Mesothelial cell of epicardium (in vitro differentiated cells): ENCODE measurements at places on chromosomes 1 and 21. TPM values are rescaled to one million over a fixed set of nuclear protein-coding genes. Genes with fewer than 3 reads are reported as not detected.

DNA sequence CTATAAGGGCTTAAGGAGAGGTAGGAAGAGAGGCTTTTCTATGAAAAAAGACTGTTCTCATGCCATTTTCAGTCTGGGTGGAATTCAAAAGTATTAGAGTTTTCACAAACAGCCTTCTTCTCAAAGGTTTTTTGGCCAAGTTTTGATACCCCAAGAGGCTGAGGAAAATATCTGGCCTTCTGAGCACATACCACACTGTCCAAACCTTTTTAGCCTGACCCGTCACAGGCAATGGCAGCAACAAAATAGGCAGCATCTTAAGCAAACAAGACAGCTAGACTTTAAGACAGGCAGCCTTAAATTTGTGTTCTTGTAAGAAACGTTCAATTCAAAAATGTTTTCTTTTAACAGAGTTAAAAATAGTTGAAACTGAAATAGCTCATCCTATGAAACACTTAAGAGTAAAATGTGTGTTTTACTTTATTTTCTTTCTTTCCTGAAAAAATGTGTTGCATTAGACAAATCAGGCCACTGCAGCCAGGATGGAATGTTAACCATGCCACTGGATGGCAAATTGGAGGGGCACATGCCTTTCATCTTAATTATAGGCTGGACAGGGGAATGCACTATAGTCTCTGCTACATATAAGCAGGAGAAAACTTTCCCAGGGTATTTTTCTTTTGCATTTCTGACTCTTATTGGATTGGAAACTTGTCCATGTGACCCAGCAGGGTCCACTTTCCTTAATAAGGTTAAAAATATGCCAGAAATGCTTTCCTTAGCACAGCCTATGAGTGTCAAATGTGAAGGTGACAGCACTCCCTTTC is 315.0 kb downstream of the TGFB2 start:
- no peak for DNase-seq

The ASTN1 gene
- total RNA-seq, result 3.9 to 4.4 TPM (median 4.0 TPM) in 3 replicates

The CHRM3 gene
- 5.4 to 6.9 TPM (median 6.4 TPM) in 3 replicates for total RNA-seq

The BCAS2 gene
- 39.3 to 39.5 TPM (median 39.4 TPM) in 3 replicates for total RNA-seq

The S100A10 gene
- total RNA-seq, result 219 to 234 TPM (median 222 TPM) in 3 replicates

The KLHDC9 gene
- total RNA-seq, result 4.2 to 5.4 TPM (median 5.4 TPM) in 3 replicates

GRCh38 chr1:190476321-190476720 is 1.3 kb downstream of the BRINP3 start:
- DNase-seq, result no peak

DNA sequence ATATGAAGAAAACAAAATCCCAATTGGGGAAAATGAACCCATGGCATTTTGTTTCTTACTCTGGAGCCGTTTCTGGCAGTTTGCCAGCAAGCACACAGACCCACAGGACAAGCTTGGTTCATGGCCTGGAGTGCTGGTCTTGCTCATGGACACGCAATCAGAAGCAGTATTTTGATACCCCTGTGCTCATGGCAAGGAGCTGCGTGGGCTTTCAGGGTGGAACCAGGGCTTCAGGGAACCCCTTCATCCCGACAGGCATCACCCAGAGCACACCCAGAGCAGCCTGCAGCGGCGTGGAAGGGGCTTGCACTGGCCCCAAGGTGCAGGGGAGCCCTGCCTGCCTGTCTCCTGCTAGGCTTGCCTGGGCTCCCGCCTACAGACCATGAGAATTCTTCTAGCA is 45.4 kb upstream of the PCBP3 start:
- no peak for DNase-seq

The TMEM125 gene
- 7.6 to 9.2 TPM (median 7.7 TPM) in 3 replicates for total RNA-seq

DNA sequence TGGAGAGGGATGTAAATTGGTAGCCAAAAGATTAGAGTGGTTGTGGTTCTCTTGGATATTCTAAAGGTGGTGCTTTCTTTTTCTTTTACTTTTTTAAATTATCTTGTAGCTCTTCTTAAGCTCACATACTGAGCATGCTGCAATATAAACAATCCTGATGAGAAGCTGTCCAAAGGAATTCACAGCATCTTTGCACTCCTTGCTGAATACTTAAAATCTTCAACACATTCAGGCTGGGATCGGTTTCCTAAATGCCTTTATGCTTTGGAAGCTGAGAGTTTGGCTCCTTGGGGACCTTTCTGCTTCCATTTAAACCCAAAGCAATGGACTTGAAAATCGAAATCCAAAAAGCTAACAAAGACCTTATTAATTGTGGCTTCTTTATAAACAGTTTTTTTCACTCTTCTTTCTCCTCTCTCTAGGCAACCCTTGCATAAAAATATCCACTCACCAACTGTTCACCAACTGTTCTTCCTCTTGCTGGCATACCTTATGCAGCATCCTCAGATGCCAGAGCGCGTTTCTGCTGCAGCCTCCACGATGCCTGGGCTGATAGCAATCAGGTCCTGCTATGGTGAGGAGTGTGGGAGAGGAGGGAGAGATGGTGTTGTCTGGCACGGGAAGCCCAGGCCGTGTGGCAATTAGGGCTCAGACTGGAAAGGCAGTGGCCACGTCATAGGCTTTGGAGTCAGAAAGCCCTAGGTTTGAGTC is 535.8 kb upstream of the DAB1 start:
- no peak for DNase-seq

DNA sequence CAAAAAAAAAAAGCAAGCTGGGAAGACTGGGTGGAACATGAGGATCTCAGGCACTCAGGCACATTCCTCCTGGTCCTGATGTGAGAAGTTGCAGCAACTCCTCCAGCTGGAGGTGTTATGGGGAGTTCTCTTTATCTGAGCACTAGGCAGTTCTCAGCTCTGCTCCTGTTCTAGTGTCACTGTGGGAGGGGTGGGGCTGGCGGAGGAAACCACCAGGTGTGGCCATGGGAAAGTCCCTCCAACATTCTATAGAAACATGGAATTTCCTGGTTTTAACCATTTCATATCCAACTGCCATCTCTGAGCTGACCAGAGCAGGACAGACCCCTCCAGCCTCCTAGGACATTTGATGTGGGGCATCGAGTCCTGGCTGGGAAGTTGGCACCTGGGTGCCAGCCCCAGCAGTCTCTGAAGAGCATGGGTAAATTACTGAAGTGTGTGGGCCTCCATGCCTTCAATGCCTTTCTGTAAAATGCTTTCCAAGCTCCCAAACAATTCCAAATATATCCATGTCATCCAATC is 804 bp upstream of the IKBKE start:
- no peak for DNase-seq

The TFAP2E gene
- 2.0 to 2.9 TPM (median 2.4 TPM) in 3 replicates for total RNA-seq

The C1orf50 gene
- total RNA-seq, result 6.5 to 10.4 TPM (median 7.4 TPM) in 3 replicates

GRCh38 chr1:159647616-159648015 is 60.0 kb downstream of the APCS start:
- no peak for DNase-seq

DNA sequence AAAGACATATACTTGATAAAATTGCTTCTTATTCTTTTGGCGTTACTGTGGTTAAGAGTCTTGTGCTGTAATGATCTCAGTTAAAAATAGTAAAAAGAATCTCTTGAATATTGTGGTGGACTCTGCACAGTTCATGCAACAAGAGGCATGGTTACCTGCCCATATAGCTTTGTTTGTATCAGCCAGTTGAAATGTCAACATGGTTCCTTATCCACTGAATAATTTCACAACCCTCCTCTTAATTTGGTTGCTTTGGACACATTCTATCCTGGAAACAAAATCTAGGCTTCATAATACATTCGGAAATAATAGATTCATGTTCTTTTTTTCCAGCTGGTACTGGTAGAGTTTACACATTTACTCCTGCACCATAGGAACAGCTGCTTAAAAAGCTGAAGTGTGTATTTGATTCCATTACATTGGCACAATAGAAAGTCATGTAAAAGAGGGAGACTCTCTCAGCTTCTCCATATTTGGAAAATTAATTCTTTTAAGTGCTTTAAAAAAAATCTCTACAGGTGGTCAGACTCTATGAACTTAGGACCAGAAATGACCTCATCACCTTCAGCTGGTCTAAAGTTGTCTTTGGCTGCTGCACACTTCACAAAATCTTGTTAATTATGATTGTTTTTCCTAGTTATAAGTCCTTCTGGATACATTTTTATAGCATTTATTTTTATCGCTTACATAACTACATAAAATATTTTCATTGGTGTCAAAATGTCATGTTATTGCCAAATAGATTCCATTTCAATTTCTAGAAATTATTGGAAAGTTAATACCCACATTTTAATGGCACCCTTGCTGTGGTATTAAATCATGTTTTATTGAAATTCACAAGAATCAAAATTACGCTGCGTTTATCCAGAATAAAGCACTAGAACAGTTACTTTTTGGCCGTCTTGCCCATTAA is 100.2 kb downstream of the LTN1 start:
- no peak for DNase-seq

The CR2 gene
- not detected in 3 replicates for total RNA-seq

- DNase-seq, result no peak
Observed at GRCh38 chr1:9823693-9823942, 147 bp downstream of the CLSTN1 start.

GRCh38 chr21:28992526-28993292 is at the start of gene LTN1:
TSS of gene LTN1 (minus strand) at chr21:28992877. CDS start at chr21:28992805, 72 bp downstream.
- peak; percentile 98 for DNase-seq

GRCh38 chr1:64856553-64856952 is 109.8 kb downstream of the JAK1 start:
- no peak for DNase-seq

- no peak for DNase-seq
Observed at GRCh38 chr1:181986907-181987305, 74.6 kb downstream of the ZNF648 start.

- no peak for DNase-seq
Observed at GRCh38 chr1:230382001-230382491, 44.1 kb downstream of the PGBD5 start.

GRCh38 chr1:241574154-241574553 is 42.0 kb downstream of the KMO start:
- no peak for DNase-seq

DNA sequence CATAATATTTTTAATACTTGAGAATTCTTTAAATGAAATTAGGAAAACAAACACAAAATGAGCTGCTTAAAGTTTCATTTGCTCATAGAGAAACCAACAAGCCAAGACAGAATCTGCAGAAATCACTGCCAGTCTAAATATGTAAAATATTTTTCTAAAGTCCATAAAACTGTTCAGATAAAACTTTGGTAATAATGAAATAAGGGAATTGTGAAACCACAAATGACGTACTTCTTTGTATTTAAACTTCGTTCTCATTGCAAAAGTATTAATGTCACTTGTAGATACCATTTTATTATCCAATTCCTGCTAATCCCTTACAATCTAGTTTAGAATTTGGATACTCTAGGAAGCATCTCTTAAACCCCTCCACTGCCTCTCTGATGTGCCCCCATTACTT is 234.5 kb upstream of the NEGR1 start:
- no peak for DNase-seq

DNA sequence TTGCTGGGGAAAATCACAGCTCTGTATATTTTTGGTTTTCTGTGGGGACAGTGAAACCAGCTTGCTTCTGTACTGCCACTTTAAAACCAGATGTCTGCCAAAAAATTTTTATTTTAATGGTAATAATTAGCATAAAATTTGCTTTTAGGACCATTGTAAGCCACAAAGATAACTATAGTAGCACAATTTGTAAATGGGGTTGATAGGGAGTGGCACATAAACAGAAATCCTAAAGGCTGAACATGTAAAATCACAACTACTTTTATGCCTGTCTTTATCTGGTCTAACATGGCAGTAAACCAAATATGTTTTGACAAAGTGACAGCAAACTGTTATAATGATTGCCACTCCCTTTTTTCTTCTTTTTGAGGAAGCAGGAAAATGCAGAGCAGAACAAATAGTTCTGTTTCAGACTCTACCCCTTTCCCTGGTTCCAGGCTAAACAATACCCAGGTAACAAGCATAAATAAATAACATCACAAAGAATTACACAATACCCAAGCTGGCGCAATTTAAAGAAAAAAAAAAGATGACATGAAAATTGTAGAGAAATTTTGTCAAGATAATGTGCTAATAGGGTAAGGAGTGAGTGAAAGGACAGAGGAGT is 24.0 kb upstream of the CCDC181 start:
- no peak for DNase-seq

DNA sequence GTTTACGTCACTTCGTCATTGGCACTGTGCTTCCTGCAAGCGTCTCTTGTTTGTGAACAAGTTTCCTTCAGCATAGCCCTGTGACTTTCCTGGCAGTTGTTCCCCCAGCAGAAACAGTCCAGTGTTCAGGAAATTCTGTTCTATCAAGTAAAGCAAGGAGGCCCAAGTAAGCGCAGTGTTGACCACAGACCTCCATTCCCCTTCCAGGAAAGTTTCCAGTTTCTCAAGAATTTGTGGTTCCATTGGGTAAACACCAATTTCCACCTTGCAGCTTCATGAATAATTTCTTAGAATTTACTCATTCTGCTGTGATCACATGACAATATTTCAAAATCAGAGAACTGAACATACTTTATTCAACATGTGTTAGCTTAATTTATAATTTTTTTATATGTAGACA is 88.5 kb upstream of the ETV3 start:
- DNase-seq, result no peak

The SLC9C2 gene
- total RNA-seq, result 0.93 to 1.2 TPM (median 1.00 TPM) in 3 replicates

DNA sequence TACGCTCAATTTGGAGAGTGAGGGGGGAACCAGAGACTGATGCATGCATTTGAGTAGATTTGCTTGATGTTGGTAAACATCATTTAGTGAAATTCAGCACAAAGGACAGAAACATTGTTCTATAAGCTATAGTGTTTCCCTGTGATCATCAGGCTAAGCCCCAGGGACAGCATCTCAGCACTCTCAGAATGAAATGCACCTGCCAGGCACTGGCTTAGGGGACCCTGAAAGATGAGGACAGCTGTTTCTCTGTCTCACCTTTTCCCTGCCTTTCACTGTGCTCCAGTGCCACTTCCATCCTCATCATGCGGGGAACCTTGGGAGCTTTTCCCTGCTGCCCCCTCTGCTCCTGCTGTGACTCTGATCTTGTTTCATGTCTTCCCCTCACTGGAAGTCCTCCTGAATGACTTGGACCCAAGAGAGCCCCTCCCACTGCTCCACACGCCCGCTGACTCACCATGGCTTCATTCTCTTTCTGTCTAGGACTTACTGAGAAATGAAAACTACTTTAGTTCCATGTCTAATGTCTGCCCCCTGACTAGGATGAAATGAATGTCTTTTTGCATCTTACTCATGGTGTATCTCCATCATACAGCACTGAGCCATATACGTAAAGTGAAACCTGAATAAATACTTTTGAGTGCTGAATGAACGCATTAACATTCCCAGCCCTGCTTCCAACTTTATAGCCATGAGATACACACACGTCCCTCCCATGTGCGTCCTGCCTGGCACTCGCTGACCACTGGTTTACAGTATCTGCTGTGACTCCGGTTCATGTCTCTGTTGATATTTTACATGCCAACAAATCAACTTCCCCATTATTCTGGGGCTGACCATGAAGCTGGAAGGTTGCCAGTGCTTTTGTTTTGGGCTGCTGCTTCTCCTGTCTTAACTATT is 182.0 kb downstream of the PCP4 start:
- no peak for DNase-seq

The ANGEL2 gene
- total RNA-seq, result 44.7 to 47.4 TPM (median 45.2 TPM) in 3 replicates

DNA sequence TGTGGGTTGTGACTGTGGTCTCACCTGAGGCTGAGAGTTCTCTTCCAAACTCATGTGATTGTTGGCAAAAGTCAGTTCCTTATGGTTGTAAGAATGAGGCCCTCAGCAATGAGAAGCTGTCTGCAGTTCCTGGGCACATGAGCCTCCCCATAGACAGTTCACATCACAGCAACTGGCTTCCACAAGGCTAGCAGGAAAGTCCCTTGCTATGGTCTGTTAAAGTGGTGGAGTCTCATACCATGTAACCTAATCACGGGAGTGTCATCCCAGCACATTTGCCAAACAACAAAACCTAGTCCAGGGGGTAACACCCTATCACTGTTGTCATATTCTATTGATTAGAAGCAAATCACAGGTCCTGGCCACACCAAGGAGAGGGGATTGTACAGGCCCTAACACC is 163.8 kb downstream of the BACH1 start:
- DNase-seq, result no peak

- DNase-seq, result peak; percentile 40
Observed at GRCh38 chr1:28329395-28330153, 734 bp downstream of the MED18 start.
